Nephron progenitor cell (in vitro differentiated cells): ENCODE measurements at places on chromosomes 4 and X.

GRCh38 chr4:89334311-89334710 lies 26.7 kb upstream of the GPRIN3 start:
- no peak for DNase-seq

- DNase-seq: no peak
Measured at GRCh38 chrX:139692908-139693307, 15.1 kb downstream of the MCF2 start.

DNA sequence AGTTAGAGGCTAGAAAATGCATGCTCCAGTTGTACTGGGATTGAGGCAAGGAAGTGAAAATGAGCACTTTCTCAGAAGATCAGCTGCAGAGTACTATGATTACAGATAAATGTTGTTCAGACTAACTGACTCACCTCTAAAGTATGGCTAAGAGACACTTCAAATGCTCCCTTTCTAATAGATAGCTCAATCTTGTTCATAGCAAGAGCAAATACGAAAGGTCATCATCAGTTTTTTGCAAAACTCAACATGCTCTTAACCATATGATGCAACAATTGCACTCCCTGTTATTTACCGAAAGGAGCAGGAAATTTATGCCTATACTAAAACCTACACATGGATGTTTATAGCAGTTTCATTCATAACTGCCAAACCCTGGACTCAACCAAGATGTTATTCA lies 838.4 kb upstream of the INTU start:
- no peak for DNase-seq

GRCh38 chr4:145881989-145882388 lies 56.6 kb downstream of the ZNF827 start:
- DNase-seq: peak; percentile 20

DNA sequence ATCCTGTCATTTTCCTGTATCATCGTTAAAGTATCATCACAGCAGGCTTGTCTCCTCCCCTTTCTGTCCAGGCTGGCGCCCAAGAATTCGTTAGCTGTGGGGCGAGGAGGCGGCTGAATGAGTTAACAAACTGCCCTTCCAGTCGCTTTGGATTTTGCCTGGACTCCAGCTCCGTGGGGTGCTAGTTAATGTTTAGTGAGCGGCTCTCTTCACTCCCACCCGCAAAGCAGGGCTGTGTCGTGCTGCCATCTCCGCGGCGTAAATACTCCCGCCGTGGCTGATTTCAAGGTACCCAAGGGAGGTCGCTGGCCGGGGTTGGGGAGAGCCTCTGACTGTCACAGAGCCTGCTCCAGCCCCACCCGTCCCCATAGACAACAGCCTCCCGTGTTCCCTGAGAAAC lies 44.9 kb upstream of the SPRY1 start:
- no peak for DNase-seq

DNA sequence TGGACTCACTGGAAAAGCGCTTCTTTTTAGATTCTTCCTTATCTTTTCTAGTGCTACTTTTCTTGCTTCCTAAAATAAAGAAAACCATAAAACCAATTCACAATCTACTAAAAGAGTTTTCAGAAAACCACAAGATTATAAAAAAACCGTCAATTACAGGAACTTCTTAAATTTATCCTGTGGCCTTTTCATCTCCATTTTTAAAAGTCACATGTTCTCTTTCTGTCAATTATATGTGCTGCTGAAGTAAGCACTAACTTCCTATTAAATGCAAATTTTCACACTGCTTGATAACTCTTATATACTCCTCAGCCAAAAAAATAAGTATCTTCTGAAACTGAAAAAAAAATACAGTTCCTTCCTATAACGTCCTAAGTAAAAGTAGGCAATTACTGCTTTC lies 32.8 kb downstream of the CENPC start:
- DNase-seq: no peak

DNA sequence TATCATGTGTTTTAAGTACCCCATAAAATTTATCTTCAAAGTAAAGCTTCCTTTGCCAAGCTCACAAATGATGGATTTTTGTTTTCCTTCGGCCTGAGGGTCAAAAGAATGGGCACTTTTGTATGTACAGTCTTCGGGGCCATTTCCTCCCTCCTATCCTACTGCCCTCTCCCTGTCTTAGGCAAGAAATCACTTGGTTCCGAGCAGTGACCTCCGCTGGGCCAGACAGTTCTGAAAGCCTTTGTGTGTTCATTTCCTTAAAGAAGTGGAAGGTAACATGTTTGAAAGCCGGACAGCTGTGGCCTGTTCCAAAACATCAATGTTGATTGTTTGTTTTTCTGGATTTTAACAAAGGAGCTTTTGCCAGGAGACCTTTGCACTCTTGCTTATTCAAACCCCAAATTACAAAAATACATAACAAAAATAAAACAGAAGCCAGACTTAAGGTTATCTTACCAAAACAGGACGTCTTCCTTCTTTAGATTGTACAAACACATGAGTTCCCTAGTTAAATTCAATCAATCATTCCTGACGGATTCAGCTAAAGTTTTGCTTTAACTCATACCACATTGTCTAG lies 110.6 kb upstream of the LIMCH1 start:
- DNase-seq: peak; percentile 12

DNA sequence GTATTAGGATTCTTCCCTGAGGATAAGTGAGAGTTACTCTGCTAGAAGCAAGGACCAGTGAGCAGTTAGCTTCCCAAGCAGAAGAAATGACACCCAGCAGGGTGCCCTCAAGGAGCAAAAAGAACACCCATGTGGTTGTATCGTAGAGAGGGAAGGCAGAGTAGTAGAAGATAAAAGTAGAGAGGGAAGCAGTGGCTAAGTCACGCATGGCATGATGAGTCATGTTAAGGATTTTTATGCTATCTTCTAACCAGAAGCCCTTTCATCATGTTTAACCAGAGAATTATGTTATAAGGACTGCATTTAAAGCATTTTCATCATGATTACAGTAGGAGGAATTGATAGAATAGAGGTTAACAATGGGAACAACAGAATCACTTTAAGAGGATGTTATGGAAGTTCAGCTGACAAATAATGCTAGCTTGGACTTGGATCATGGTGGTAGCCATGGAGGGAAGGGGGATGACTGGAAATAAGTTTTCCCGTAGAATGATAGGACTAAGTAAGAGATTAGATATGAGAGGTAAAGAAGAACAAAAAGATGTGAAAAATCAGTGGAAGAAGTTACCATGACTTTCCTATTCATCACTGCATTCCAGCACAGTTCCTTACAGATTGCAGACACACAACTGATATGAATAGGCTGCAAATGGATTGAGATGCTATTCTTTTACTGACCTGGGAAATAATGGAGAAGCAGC lies 383.5 kb upstream of the INTU start:
- no peak for DNase-seq
